ENCODE measurements at places on chromosomes 4 and X.

- DNase-seq = no peak
These were observed 1.4 kb upstream of the DOK7 start for GRCh38 chr4:3461515-3462291.

GRCh38 chrX:9392445-9392844, 72.4 kb upstream of the TBL1X start:
- no peak for DNase-seq

DNA sequence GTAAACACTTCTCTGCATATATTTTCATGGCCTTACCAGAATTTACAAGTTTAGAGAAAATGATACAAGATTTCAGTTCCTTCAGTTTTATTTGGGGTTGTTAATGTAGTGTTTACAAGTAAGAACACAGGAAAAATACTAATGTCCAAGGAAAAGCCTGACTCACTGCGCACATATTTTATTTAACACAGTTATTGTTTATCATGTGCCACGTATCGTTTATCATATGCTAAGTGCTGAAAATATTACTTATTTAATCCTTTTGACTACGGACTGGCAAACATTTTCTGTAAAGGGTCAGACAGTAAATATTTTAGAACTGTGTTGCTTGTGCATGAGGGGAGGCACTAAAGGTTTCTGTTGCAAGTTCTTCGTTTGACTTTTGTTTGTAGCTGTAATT, 794 bp downstream of the HSD17B13 start:
- no peak for DNase-seq

DNA sequence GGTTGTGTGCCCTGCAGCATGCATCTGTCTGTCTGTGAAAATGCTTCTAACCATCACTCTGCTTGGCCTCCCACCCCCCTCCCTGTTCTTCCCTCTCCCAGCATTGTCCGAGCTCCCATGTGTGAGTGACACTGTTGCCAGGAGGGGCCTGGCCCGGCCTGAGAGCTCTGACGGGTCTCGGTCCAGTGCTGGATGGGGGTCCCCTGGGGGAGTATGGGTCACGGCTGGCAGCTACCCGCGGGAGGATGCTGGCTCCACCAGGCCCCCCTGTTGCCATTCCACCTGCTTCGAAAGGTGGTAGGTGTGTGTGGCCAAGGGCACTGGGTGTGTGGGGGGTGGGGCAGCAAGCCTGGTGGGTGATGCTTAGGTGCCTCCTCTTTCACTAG, 3.6 kb downstream of the NLGN3 start:
- DNase-seq = no peak

DNA sequence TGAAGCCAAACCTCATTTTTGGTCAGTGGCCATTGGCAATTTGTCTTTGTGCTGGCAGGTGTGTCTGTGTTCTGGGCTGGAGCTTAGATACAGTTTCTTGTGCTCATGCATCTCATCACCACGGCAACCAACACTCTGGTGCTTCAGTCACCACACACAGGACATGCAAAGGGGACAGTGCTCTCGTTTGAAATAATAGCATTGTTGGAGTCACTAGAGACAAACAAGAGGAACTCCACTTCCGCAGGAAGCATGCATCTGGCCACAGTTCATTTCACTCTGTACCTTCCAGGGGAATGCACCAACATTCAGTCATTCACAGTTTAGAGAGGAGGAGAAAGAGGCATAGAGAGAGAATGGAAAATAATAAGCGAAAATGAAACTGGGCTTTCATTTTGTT, 267.4 kb downstream of the ANK2 start:
- DNase-seq = no peak
